ENCODE measurements at places on chromosomes 4 and X.

DNA sequence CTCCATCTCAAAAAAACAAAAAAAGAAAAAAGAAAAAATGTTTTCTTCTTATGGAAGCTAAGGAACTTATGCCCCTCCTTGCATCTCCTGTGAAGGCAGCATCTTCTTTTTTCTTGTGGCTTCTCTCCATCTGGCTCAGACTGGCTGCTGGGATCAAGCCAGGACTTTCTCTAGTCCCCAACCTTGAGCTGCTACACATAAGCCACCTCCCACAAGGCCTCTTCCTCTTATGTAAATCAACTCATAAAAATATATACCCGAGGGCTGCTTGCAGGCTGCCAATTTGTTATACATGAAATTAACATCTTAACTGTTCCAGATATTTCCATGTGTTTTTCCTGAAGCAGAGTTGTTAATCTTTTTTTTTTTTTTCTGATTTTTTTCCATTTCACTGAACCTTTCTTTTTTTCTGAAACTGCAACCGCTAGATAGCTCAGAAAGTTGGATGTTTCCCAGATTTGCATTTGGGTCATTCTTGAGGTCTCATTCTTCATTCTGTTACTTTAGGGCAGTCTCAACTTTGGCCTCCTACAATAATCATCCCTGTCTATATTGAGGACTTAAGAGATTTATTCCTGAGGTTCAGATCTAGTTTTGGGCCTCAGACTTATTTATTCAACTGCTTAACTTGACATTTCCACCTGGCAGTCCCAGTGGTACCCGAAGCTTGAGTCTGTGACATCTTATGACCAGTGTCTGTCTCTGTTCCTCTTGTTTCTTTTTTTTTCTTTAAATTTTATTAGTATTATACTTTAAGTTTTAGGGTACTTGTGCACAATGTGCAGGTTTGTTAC lies 10.3 kb downstream of the SNX25 start:
- DNase-seq, result no peak

DNA sequence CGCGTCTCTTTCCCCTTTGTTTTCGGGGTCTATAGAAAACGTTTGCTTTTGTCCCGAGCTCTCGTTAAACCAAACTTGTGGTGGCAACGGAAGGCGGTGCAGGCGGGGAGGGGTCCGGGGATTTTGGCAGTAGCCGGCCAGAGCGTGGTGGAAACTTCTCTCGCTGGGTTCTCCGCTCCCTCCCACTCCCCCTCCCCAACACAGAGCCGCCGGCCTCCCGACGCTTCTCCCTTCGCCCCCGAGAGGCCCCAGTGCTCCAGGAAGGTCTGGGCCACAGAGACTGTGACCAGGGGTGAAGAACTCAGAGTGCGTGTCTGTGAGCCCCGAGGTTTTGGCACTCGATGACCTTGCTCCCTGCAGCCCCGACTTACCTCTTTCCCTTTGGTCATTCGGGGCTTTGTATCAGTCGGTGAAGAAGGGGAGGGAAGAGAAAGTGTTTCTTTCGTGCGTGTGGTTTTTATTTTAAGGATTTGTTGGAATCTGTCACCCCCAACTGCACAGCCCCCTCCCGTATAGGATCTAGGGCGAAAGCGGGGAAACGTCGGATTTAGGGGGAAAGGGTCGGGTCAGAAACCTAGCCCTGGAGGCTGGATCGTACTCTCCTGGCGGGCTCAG lies 9.0 kb upstream of the BCOR start:
- no peak for DNase-seq

- no peak for DNase-seq
These were observed 15.4 kb upstream of the JADE1 start for GRCh38 chr4:128793859-128794672.

- no peak for DNase-seq
These were observed 31.1 kb upstream of the PDLIM3 start for GRCh38 chr4:185566425-185566824.

GRCh38 chr4:144861471-144861870 lies 215.5 kb downstream of the HHIP start:
- no peak for DNase-seq

- DNase-seq, result no peak
These were observed 30.1 kb upstream of the MTMR1 start for GRCh38 chrX:150663073-150663472.

DNA sequence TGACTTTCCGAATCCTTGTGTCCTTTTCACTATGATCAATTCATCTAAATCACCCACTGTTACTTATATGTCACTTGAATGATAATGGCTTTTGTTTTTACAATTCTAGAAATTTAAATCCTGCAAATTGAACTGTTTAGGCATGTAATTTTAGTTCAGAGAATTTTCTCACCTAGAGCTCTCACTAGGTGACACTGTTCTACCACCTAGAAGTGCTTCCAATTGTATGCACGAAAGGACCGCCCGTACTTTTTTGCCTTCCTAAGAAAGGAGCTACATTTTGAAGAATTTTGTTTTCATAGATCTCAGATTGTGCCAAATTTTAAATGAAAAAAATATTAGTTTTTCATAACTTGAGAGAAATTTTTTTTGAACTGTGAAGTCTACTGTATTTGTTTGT lies 481.6 kb upstream of the FSTL5 start:
- DNase-seq, result no peak

- DNase-seq, result peak; percentile 6
These were observed 220.4 kb upstream of the AGTR2 start for GRCh38 chrX:115949900-115950822.

DNA sequence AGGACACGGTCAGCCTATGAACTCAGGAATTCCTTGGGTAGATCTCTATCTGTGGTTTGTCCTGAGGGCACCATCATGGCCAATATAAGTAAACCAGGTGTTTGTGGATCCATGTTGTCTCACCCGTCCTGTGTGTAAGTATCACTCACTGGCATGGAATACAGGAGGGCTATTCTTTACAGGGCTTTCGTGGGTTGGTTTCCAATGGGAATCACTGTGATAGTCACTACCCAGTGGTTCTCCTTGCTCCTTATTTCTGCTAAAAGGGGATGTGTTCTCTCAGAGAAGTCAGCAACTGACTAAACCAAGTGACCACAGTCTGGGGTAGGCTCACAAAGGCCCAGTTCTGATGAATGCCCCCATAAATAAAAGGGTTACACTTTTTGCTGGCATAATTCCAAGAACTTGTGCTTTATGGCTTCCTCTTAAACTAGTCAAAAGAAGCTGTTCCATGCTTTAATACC lies 236.7 kb upstream of the JADE1 start:
- DNase-seq, result no peak

GRCh38 chrX:118983513-118983912 lies 9.1 kb downstream of the LONRF3 start:
- DNase-seq, result no peak

GRCh38 chrX:155235891-155236290 lies 19.6 kb downstream of the VBP1 start:
- DNase-seq, result no peak

GRCh38 chr4:57691370-57691769 lies 581.2 kb upstream of the IGFBP7 start:
- DNase-seq, result no peak

DNA sequence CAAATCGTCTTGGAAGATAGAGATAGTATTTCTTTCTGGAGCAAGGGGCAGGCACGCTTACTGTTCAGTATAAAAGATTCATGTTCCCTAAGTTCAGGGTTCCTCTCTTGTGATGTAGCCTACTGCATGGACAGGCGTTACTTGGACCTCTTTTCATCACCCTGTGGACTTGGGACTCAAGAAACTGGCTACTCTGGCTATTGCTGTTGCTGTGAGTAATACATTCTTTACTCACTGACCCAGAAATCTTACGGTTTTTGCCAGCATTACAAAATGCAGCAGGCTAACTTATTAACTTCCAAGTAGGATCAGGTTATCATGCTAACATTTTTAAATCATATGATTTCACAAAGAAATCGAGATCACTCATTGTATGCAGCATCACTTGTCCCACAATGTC lies 12.8 kb upstream of the GUCY1B1 start:
- no peak for DNase-seq

DNA sequence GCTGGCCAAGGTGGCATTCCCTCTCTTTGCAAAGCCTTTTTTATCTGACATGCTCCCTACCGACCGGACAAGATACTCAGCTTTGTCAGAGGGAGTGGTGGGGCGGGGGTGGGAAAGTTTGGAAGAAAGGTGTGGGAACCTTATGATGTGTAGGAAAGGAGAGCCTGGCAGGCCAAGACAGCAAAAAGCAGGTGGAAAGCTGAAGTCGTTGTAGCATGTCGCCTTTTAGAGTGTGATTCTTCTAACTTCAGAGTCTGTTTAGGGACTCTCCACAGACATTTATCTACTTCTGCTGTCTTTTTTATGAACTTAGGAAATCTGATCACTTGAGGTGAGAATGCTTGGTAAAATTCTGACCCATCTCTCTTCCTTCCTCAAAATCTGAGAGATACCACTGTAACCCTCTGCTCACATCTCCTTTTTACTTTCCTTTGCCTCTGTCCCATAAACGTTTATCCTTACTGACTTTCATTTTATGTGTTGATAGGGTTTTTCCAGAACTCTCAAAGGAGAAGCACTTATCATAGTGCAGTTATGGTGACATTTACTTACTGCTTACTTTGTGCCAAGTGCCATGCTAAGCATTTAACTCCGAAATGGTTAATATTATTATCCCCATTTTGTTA lies 8.2 kb upstream of the RUFY3 start:
- no peak for DNase-seq

GRCh38 chr4:157076578-157076947 lies 613 bp downstream of the GLRB start:
- no peak for DNase-seq

DNA sequence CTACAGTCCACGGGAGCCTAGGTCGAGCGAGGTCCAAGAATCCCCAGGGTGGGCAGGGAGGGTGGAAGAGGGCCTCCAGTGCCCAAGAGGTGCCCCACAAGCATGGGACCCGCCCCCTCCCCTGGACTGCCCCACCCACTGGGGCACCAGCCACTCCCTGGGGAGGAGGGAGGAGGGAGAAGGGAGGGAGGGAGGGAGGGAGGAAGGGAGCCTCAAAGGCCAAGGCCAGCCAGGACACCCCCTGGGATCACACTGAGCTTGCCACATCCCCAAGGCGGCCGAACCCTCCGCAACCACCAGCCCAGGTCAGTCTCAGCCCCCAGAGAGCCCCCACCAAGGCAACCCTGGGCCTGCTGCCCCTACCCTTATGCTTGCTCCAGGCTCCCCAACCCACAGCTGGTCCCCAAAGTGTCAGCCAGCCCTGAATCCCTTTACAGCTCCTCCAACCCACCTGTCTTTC lies at the start of gene GATA1:
Gene GATA1, plus strand, starts transcription at position 250 of the 460 bp plus-strand sequence. CDS start 4,520 bp downstream, outside the sequence.
- DNase-seq, result no peak

- no peak for DNase-seq
These were observed 171.3 kb downstream of the SNCA start for GRCh38 chr4:89665662-89666061.

GRCh38 chr4:51853027-51853682 lies 10.2 kb downstream of the DCUN1D4 start:
- no peak for DNase-seq

- no peak for DNase-seq
These were observed 6.1 kb downstream of the SCARB2 start for GRCh38 chr4:76207549-76207948.

DNA sequence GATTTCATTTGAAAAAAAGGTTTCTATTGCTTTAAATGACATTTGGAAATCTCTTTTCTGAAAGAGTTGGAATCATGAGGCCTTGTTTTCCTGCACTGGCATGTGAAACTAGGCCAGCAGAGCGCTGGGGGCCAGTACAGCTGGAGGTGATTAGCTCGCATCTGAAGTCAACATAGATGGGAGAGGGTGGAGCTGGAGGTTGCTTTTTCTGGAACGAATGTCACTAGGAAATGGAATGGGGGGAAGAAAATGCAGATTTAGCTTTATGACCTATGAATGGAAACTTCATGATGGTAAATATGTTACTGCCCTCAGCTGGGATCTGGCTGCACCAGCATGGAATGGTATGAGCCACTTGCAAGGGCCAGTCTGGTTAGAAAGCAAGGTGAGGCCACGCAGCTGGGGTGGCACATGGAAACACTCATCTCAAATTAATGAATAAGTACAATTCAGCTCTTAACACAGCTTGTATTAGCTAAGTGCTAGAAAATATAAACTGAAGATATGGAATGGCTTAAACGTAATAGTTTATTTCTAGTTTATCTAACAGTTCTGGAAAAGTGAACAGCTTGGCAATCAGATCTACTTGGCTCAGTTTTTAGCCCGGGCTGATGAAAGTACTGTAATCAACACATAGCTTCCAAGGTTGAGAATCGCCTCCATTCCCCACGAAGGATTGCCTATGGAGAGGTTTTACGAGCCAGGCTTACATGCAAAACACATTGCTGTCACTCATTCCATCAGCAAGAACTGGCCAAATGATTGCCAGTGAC lies 32.5 kb downstream of the SLC10A6 start:
- DNase-seq, result no peak

DNA sequence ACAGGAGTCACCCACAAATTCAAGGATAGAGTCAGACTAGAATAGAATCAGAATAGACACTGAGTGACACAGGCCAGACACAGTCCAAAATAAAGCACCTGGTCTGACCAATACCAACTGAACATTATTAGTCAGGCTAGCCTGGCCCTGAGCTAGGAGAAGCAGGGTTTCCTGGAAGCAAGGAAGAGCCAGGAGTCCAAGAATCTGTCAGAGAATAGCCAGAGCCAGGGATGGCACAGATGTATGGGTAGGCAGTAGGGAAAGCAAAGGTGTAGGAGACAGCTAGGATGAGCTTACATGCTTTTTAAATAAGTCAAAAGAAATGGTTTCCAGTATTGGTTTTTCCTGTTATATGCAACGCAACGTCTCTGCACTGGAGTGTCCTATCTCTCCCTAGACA lies 3.7 kb downstream of the BTC start:
- no peak for DNase-seq

GRCh38 chrX:106263817-106264216 lies 95.7 kb downstream of the PWWP3B start:
- DNase-seq, result no peak

DNA sequence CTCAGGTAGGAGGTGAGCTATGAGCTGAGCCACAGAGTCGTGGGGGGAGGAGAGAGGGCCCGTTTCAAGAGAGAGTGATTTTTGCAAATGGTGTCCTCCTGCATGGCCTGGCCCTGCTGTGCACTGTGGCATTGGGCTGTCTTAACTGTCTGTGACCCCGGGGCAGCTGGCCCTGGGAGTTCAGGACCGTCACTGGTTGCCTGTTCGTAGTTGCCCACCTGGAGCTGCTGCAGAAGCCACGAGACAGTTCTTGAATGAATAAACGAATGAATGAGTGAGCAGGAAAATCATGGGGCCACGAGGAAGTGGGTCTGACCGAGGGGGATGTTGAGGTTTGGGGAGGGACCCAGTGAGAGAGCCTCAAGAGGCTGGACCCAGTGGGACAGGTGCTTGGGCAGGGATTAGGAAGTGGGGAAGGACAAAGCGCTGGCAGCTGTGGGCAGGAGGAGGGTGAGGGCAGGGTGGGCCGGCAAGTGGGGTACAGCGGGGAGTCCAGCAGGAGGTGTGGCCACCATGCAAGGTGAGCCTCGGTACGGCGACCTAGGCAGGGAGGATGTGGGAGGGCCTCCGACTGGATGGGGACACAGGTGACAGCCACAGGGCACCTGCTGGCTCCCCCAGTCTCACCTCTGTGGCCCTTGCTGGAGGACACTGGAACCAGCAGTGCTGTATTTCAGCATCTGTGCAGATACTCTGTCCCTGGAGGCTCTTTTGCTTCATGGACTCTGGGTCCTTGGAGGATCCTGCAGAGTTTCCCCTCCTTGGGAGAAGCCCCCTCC lies 10.2 kb downstream of the RGS12 start:
- no peak for DNase-seq
